ENCODE measurements at places on chromosomes 6 and 20.

- no peak for DNase-seq
Measured at GRCh38 chr6:10429638-10430427, 15.0 kb upstream of the TFAP2A start.

- DNase-seq, result no peak
Measured at GRCh38 chr20:32792316-32792715, 27.4 kb upstream of the MAPRE1 start.

DNA sequence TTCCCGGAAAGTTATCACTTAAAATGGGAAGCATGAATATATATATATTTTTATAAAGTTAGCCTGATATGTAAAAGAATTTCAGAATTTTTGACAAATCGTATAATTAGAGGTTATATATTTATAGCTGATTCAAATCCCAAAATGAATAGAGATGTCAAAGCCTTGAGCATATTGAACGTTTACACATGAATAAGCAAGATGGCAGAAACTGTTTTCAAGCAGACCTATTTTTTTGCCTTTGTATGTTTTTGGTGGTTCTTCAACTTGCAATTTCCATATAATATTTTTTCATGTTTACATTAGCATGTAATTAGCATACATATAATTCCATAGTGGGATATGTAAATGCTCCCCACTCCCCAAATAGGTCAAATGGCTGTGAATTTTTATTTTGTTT, 189.9 kb downstream of the PRL start:
- no peak for DNase-seq

- DNase-seq, result no peak
Measured at GRCh38 chr6:14470671-14471070, 353.1 kb downstream of the CD83 start.

- DNase-seq, result no peak
Measured at GRCh38 chr6:99282479-99283062, 66.9 kb downstream of the FAXC start.

DNA sequence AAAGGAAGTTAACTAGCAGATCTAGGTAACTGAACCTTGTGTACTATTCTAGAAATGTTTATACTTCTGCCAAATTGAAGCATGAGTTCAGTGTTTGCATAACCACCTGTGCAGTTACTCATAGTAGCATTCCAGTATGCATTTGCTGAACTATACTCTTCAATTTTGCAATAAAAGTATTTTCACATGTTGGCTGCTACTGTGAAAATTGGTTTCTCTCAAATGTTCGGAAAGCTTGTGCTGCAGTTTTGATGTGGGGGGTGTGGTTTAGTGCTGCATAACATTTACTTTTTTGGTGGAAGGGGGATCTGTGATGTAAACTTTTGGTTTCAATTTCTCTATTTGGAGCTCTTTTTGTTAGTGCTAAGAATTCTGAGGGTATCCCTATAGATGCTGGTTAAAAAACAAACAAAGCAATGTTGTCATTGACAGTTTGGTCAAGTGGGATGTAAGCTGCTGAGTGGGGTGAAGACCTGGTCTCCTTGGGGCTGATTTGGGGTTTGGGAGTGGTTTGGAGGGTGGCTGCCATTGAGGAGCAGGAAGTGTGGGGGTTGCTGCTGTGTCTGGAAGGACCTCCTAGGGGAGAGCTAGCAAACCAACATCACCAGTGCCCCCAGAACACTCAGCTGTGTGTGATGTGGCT, 87.8 kb downstream of the CARMIL1 start:
- DNase-seq, result no peak

- DNase-seq, result no peak
Measured at GRCh38 chr20:39326050-39326449, 363.9 kb downstream of the DHX35 start.

GRCh38 chr6:100467129-100468015, 2.7 kb upstream of the SIM1 start:
- DNase-seq, result no peak

DNA sequence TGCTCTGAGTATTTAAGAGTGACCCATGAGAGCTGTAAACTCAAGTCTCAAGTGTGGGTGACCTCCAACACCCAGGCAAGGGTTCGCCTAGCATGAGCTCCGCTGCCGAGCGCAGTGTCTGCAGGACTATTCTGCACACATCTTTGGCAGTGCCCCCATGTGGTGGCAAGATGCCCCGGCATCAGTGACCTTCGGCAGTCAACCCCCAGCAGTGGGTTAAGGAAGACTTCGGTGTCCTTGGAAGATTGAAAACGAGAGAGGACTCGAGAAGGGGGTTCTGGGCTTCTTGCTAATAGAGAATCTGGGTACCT, 43.1 kb downstream of the RBM38 start:
- no peak for DNase-seq

- DNase-seq, result no peak
Measured at GRCh38 chr6:47371139-47371869, 61.6 kb upstream of the TNFRSF21 start.

- DNase-seq, result no peak
Measured at GRCh38 chr6:63859528-63859927, 223.9 kb downstream of the PHF3 start.

DNA sequence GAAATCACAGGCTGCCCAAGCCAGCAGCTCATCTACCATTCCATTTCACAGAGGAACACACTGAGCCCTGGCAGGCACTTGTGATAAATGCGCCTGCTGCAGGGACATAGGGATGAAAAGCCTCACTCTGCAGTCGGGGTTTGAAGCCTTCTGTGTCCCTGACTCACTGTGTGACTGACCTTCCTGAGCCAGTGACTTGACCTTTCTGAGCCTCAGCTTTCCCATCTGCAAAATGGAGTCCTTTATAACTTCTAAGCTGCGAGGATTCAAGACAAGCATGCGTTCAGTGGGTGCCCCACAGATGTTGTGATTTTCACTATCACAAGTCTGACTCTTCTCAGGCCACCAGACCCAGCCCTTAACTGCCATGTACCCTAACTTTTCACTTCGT, 5.5 kb downstream of the TGM2 start:
- DNase-seq, result no peak

DNA sequence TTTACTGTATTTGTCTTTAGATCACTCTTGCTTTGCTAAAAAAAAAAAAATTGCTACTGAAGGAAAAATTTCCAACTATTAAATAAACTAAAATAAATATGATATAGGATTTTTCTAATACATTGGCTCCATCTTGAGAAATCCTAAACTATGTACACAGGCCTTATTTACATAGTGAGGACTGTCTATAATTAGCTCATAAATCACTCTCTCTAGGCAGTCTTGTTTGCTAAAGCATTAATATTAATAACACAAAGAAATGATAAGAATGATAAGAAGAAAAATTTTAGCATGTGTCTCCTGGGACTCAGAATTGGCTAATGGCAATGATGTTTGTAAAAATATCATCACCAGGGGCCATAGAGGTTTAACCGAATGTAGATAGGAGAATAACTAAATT, 13.3 kb upstream of the CRYBG1 start:
- no peak for DNase-seq

GRCh38 chr6:155448668-155449449, 6.8 kb downstream of the NOX3 start:
- no peak for DNase-seq

GRCh38 chr6:161389756-161390155, 115.9 kb upstream of the AGPAT4 start:
- no peak for DNase-seq

- no peak for DNase-seq
Measured at GRCh38 chr6:37137201-37138090, 32.5 kb upstream of the PIM1 start.

DNA sequence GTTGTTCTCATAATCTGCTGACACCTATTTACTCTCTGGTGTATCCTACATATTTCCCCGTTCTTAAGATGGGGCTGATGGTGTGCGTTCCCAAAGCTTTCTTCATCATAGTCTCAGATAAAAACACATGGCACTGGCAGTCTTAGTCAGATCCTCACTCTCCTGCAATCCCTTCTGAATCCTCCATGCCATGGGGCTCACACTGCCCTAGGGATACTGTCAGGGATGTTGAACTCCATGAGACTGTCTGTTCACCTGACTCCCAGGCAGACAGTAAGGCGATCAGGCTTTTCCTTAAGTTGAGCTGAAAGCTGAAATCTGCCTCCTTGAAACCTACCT, 76.0 kb downstream of the SLX4IP start:
- no peak for DNase-seq

DNA sequence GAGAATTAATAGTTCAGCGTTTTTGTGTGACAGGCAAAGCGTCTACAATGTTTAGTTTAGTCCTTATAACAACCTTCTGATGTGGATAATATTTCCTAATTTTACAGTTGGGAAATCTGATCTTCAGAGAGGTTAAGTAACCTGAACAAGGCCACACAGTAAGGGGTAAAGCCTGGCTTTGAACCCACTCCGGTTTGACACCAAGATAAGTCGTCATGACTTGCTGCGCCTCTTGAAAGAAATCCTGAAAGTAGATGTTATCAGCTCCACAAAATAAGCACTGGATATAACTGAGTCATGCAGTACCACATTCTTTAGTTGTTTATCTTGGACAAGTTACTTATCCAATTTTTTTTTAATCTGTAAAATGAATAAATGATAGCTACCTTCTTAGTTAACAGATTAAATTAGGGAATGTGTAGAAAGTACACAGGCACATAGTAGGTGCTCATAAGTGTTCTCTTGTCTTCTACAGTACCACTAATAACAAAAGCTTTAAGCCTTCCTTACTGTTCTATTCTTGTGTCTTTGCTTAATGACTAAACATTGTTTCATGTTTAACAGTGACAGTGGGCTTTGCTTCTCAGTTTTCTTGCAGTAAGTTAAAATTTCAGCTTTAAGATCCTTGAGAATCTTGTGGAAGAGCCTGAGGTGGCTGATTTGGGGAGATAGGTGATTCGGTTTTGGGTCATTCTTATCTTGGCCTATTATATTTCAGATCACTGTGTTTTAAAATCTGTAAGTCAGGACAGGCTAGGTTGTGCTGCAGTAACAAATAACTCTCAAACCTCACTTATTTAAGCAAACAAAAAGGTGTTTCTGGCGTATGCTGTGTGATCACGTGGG, 2.1 kb downstream of the HIVEP1 start:
- DNase-seq, result no peak

- peak; percentile 31 for DNase-seq
Measured at GRCh38 chr6:797479-798077, 104.6 kb upstream of the EXOC2 start.

GRCh38 chr6:88708197-88708744, 255.1 kb downstream of the RNGTT start:
- DNase-seq, result no peak

- no peak for DNase-seq
Measured at GRCh38 chr6:24537771-24538385, 43.1 kb downstream of the ALDH5A1 start.

DNA sequence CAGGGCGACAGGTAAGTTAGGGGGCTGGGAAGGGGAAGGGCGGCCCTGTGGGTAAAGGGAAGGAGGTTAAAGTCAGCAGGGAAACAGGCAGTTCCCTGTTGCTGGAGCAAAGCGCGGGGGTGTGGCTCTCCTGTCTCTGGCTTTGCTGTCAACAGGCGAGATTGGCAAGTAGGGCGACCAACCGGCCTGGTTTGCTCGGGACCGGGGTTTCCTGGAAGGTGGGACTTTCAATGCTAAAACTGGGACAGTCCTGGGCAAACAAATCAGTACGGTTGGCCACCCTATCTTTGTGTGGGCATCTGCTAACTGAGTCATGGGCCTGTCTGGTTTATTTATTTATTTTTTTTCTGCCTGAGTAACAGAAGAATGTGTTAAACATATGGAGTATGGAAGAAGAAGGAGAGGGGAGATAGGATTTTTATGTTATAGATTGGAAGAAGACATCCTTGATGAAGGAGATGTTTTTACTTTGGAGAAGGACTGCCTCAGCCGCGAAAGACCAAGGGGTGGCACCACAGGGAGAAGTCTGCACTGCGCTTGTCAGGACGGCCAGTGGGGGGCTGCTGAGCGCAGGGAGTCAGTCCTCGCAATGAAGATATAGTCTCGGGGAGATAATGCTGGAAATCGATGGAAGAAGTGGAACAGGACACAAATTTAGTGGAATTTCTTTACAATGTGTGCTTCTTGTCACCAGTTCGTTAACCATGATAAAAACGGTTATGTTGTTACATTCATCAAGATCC, 43.4 kb upstream of the ESR1 start:
- peak; percentile 8 for DNase-seq

GRCh38 chr6:146909886-146910285, 294.3 kb upstream of the STXBP5 start:
- DNase-seq, result no peak

- DNase-seq, result no peak
Measured at GRCh38 chr6:13924146-13924948, 405 bp upstream of the RNF182 start.

DNA sequence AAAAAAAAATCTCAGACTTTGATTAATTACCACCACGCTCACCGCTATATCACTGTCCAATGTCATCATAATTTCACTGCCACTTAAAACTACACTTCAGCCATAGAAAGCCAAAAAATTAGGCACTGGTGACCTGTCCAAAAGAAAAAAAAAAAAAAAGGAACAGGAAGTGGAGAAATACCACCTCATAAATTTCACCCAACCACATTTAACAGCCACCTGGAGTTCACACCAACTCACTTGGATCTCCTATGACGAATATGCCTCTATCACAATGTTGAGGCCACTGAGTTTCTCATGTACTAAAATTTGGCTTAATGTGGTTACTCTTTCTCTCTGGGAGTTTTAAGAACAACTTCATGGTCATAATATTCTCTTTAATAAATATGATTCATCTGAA, 237.5 kb upstream of the RSPO3 start:
- DNase-seq, result no peak

DNA sequence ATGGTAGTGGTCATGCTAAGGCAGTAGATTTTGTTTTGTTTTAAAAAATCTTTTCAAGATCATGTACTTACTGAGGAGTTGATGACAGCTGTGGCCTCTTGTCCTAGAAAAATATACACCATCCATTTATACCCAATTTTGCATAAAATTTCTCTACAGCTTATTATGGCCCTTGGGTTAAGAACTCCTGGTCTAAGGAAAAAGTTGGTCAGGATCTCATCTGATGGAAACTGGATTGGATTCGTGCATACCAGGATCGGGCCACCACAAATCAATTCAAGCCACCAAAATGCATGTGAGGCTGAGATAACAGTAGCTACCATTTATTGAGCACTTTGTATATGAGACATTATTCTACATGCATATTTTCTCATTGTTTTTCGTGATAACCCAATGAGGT, 244.4 kb downstream of the ZFAND3 start:
- DNase-seq, result no peak

DNA sequence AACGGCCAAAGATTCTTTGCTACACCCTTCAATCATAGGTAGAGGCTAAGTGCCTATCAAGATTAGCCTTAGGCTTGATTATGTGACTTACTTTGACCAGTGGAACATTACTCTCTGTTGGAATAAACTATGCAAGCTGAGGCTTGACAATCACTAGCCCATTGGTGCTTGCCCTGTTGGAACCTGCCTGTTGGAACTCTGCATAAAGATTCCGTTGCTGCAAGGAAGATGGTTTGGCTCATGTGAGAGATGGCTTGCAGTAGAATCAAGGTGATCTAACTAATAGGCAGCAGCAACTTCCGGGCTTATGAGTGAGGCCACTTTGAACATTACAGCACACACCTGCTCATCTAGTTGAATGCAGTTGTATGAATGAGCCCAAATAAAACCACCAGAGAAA, 227.7 kb upstream of the TSHZ2 start:
- no peak for DNase-seq

GRCh38 chr20:45433316-45433715, 17.4 kb downstream of the PIGT start:
- no peak for DNase-seq

GRCh38 chr20:35828434-35828833, 56.6 kb downstream of the PHF20 start:
- DNase-seq, result no peak

- DNase-seq, result no peak
Measured at GRCh38 chr6:155444120-155444917, 11.3 kb downstream of the NOX3 start.
